ENCODE measurements at places on chromosomes 12 and 14. TPM values are rescaled to one million over a fixed set of nuclear protein-coding genes. Genes with fewer than 3 reads are reported as not detected.
A peak's percentile ranks its signal among the peaks of the same experiment; 100 is the strongest.

GRCh38 chr12:29430716-29431044, 49.7 kb upstream of the ERGIC2 start:
- DNase-seq, result no peak

DNA sequence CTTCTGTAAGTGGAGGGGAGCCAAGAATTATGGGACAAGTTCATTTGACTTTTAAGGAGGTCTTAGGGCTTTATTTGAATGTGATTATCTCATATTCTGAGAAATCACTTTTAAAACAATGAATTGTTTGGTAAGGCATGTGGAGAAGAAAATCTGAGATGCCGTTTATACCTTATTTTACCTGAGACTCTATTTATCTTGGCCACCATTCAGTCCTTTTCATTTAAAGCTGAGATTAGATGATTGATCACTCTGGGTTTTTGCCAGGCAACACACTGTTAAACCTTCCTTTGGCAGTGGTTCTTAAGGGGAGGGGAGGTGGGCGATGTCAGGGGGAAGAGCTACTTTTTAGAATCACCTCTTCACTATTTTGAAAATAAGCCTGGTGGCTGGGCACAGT, 11.4 kb downstream of the CAND1 start:
- no peak for DNase-seq

- no peak for DNase-seq
Observed at GRCh38 chr14:58071341-58071740, 80.7 kb downstream of the ARMH4 start.

DNA sequence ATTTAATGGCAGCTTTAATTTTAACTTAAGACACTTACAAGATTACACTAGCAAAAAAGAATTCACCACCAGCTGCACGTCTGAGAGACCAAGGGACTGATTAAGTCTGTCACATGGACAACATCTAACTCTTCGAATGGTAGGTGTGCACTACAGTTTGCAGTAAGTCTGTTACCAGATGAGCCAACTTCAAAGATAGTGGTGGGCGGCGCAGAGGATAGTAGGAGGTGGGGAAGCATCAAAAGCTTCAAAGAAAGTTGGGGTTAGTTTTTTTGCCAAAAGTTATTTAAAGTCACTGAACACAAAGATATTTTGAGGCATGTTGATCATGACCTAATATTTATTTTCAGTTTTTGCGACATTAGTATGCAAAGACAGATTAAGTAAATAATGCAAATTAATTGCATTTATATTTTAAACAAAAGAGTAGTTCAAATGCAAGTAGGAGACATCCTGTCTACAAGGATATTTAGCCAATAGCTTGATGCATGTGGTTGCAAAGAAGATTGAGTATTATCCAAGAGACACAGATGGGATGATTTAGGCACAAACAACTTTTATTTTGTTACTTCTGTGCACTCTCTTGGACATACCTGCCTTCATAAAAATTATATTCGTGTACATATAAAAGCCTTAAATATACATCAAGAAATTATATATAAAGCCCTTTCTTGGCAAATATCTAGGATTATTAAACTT, 327.7 kb downstream of the BMP4 start:
- no peak for DNase-seq

DNA sequence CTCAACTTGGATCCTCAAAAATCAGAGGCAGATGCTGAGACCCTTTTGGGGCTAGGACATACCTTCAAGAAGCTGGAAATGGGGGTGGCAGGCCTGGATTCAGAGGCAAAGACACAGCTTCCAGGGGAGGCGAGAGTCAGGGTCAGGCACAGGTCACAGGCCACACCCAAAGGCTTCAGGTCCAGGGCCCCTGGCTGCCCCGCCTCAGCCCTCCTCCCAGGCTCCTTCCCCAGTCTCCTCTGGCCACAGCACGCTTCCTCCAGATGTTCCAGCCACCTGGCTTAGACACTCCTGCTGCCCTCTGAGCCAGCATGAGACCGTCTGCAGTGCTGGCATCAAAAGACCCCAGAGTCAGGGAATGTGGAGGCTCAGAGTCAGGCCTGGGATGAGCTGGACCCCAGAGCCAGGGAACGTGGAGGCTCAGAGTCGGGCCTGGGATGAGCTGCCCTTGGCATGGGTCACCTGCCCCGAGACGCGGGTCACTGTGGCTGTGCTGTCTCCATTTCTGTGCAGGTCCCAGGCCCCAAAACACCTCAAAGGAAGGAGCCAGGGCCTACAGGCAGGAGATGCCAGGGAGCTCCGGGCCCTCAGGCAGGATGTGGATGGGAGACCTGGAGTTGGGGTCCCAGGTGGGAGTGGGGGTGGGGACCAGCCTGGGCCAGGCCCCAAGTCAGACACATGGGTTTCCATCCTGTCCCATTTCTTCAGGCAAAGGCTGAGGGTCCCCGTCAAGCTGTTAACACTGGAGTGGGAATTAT, 58.9 kb downstream of the DIO3 start:
- no peak for DNase-seq

DNA sequence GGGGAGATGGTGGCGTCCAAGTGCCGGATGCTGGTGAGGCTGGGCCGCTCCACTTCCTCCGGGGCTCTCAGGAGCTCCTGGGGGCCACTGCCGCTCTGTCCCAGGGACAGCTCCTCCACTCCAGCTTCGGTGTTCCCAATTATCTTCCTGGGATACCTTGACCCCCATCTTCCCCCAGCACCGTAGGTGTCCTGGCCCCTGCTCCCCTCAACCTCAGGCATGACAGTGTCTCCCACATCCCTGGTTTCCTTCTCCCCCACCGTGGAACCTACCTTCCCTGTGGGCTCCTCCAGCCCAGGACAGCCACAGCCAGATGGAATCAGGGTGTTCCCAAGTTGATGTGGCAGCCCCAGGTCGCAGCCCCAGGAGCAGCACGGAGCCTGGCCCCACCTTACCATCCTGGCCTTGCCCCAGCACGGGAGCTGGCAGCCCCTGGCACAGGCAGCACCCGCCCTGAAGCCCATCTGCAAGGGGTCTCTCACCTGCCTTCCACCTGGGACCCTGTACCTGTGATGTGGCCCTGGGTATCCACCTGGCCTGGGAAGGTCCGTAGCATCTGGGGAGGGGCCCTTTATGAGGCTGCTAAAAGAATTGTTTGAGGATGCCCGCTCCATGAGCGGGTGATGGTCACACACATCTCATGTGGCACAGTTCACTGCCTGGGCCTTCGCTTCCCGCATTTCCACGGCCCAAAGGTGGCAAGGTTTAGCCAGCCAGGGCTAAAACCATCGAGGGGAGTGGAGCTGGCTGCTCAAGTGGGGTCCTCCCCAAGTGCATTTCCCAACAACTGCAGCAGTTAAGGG, 4.1 kb downstream of the TMEM121 start:
- DNase-seq, result no peak

GRCh38 chr14:81466854-81467253, 66.7 kb upstream of the STON2 start:
- no peak for DNase-seq

DNA sequence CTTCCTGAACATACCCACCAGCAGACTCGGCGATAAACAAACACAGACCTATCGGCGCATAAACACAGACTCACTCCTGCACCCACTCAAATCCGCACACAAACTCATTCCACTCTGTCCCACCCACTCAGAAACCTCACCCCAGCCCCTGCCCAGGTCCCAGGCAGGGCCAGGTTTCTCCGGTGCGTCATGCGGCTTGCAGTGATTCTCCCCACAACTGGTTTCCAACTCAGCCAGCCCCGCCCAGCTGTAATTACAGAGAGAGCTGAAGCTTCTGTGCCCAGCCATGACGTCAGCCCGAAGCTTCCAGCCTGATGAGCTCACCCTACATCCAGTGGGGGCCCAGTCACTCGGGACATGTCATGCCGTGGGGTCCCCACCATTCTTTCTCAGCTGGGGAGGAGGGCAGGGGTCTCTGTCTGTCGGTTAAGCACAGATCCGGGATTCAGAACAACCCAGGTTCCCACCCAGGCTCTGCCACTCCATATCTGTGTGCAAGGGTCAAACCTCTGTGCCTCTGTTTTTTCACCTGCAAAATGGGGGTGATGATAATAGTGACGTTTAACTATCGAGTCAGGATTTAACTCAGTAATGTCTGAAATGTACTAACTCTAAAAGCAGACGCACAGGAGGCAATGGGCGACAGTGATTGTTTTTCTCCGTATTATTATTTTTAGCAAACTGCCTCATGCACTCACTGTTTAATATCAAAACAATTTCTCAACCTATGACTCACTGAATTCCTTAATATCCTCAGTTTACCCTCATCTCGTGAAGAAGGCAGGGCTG, 2.3 kb upstream of the HSPB8 start:
- DNase-seq, result no peak

GRCh38 chr12:75805905-75806304, 225.7 kb downstream of the PHLDA1 start:
- DNase-seq, result no peak

GRCh38 chr14:71089971-71090370, 182.7 kb downstream of the PCNX1 start:
- DNase-seq, result no peak

DNA sequence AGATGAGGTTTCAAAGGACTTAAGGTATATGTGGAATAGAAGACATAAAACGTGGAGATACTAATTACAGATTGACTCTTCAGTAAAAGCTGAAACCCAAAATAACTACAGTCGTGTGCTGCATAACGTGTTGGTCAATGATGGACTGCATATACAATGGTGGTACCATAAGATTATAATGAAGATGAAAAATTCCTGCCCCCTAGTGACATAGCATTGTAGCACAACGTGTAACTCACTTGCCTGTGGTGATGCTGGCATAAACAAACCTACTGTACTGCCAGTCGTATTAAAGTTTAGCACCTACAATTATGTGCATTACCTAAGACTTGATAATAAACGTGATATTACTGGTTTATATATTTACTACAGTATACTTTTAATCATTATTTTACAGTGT, 150.3 kb downstream of the LRRK2 start:
- no peak for DNase-seq

DNA sequence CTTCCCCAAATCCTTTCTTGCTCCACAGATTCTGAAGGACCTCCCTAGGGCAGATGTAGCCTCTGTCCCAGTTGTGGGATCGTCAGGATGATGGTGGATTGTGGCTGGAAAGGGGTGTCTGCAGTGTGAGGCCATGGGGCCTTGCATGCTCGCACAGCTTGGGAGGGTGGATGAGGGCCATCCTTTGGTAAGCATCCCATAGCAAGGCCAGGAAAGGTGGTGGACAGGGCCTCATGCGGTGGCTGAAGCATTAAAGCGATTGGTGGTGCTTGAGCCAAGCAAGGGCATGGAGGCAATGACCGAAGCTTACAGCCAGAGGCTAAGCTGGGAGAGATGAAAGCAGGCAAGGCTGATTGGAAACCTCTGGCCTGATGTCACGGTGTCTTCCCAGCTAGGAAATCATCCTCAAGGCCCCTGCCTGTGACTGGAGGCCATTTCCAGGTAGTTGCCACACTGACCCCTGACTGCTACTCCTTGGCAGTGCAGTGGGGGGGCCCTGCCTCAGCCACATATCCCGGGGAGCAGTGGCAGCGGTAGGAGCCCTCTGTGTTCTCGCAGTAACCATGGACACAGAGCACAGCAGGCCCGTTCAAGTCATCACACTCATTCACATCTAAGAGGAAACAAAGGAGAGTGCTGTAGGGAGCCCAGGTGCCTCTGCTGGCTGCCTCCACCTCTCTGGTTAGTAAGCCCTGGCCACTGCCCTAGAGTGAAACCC, 7.0 kb downstream of the ISCA2 start:
- DNase-seq, result no peak

- DNase-seq, result no peak
Observed at GRCh38 chr14:61033054-61033453, 52.0 kb downstream of the SLC38A6 start.

- DNase-seq, result no peak
Observed at GRCh38 chr12:75986001-75986746, 45.4 kb downstream of the PHLDA1 start.

DNA sequence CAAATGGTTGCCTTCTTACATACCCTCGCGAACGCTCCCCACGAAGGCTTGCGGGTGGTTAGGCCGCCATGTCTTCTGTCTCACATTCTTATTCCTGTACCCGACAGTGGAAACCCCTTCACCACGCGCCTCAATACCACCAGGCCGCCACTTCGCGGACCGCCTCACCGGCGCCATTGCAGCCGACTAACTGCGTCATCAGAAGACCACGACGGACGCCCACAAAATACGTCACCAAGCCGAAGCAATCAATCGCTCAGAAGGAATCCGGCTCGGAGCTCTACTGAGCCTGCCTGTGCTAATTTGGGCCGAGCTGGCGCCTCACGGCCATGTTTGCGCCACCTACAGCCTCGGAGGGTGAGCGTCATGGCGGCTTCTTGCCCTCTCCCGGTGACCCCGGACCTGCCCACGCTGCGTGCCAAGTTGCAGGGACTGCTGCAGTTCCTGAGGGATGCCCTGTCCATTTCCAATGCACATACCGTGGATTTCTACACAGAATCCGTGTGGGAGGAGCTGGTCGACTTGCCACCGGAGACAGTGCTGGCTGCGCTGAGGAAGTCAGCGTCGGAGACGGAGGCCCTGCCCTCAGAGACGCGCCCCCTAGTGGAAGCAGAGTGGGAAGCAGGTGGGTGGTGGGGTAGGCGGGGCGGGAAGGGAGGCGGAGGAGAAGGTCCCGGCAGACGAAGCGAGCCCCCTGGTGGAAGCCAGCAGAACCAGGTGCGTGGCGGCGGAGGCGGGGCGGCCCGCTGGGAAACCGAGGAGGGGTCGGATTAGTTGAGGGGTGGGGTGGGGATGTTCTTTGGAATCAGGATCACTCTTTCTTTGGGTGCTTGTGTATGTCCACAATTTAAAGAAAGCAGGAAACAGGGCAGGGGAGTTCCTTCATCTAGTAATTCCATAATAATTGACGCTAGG, at the start of the genes CCDC59 and METTL25:
CCDC59 (minus strand) TSS at position 188 of the 915 bp plus-strand sequence; CDS start at position 177, 11 bp downstream.
METTL25 (plus strand) TSS at position 330 of the 915 bp plus-strand sequence; CDS start at position 367, 37 bp downstream.
- DNase-seq, result peak; percentile 97

DNA sequence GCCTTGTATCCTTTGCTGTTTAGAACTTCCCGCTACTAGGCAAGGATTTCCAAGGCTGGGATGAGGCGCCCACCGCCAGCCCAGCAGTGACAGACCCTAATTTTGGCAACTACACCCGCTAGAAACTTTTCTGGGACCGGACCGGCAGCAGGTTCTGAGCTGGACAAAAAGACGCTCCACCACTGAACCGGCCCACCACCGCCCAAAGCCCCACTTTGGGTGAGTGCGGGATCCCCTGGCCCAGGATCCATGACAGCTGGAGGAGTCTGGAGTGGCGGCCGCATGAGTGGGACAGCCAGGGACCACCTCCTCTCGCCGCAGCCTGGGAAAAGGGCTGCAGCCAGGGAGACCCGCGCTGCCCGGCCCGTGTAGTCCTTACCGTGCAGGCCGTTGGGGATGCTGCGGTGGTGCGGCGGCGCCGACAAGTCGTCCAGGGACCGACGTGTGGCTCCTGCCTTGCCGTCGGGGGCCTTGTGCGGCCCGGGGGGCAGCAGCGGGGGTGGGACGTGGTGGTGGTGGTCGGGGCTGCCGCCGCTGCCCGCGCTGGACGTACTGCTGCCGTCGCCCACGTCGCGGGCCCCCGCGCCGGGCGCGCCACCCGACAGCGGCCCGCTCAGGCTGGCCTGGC, 1.1 kb downstream of the CCDC85C start:
- DNase-seq, result no peak

CCDC60 gene
- not detected for total RNA-seq

GPR33 gene
- not detected for total RNA-seq

DHH gene
- total RNA-seq, result 0.20 TPM

CLEC9A gene
- total RNA-seq, result not detected

SLC10A1 gene
- total RNA-seq, result not detected

EIF2S3B gene
- total RNA-seq, result 1.6 TPM

IL22 gene
- total RNA-seq, result 4.7 TPM

CEBPE gene
- total RNA-seq, result 0.83 TPM

KIF26A gene
- 7.9 TPM for total RNA-seq

RERGL gene
- not detected for total RNA-seq

A2M gene
- total RNA-seq, result not detected

KRT6B gene
- total RNA-seq, result not detected
